ENCODE measurements at places on chromosomes 4 and X.

DNA sequence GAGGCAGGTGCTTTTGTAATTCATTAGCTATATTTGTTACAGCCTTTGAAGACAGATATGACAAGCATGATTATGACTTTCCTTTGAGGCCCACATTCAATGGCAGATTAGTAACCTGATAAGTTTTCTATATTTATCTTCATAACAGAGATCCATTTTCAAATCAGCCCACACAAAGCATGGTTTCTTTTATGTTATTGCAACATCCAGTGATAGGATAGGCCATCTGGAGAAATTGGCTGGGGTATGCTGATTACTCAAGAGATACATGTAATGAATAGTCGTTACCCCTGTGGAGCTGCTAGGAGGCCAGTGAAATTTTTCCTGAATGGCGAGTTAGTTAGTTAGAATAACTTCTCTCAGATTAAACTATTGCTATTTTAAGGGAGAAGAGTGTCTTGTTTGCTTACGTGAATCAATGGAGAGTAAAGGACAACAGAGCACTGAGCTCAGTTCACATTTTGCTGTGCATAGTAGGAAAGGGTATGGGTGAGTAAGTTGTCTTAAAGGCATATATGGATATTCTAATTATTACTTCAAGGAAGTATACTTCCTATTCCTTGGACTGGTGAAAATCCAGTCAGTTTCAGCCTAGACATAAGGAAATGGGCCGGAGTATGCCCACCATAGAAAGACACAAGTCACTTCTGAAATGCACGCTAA, 79.2 kb upstream of the DKK2 start:
- DNase-seq: no peak

DNA sequence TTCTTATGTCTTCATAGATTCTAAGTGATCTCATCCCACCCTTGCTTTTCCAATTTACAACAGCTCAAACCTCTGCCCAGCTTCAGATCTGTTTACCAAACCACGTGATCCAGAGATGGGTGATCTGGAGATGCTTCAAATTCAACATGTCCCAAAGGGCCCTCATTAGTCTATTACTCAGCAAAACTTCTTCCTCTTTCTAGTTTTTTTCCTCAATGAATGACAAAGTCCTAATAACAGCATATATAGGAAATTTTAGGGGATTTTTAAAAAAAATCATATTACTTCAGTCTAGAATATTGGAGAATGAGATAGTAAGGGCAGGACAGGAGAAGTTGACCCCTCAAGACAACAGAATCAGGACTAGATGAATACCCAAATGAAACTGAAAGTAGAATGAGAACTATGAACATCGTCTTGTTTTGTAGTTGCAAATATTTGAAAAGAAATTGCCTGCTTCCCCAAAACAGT, 127.1 kb downstream of the CFAP299 start:
- DNase-seq: no peak

- no peak for DNase-seq
These were observed 288.0 kb upstream of the SFRP2 start for GRCh38 chr4:154076921-154077320.

DNA sequence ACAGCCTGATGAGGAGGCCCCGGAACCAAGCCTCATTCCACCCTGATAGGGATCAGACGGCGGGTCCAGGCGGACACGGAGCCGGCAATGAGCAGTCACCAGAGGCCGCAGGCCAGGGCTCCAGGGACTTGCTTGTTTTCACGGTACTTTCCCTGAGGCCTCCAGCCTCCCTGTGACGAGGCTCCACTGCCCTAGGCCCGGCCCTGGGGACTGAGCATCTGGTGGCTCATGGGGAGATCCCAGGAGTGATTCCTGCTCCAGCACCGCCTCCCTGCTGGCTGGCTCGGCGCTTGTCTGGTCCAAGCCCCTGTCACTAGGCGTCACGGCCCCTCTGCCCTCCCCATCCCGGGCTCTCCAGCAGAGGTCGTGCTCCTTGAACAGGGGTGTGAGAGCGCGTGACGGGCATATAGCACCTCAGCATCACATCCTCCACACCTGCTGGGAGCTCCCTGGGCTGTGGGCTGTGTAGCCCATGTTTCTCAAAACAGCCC, 14.1 kb downstream of the HTRA3 start:
- no peak for DNase-seq

DNA sequence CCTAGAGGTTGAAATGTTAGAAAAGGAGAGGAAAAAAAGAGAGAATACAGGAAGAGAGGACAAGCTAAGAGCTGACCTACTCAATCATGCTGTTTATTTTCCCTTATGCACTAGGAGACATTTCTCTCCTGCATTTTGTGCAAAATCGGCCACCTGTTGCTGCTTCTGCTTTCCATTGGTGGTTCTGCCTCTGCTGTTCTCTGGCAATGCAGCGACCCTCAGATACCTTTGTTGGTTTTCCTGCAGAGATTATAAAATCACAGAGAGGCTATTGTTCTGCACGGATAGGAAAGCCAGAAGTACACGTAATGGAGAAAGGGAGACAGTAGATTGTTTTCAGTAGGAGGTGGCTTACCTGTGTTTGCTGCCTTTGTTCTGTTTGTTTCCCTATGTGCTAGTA, 108.9 kb downstream of the UNC5C start:
- DNase-seq: no peak

DNA sequence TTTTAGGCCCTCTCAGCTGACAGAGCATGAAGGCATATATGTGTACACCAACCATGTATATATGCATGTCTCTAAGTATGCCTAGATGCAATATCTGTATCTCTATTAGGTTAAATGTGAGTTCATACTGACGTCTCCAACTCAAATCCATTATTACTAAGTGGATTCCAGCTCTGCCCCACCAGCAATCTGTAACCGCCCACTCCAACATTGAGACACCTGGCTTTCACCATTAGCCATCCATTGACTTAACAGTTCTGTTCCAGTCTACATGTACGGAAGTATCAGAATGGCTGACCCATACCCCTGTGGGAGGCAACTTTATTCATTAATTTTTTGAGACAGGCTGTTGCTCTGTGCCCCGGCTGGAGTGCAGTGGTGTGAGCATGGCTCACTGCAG, 15.0 kb upstream of the SH3TC1 start:
- no peak for DNase-seq

- DNase-seq: no peak
These were observed 537.3 kb upstream of the RPS6KA3 start for GRCh38 chrX:20803971-20804370.

DNA sequence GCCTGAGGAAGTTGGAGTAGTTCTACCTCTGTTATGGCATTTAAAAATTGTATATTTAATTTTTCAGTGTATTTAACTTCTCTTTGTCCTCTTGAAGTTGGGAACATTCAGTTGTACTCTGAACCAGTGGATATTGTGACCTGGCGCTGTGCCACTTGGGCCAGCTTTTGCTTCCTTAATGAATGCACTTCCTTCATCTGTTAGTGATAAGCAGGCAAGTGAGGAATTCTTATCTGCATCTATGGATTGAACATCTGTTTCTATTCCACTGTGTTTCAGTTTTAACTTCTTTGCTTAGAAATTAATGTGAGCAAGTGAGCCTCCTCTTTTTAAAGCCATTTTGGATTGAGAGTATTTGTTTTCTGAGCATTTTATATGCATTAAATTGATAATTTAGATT, 128.3 kb downstream of the UCHL1 start:
- no peak for DNase-seq

GRCh38 chr4:165715211-165715610, 157.8 kb upstream of the TLL1 start:
- no peak for DNase-seq

DNA sequence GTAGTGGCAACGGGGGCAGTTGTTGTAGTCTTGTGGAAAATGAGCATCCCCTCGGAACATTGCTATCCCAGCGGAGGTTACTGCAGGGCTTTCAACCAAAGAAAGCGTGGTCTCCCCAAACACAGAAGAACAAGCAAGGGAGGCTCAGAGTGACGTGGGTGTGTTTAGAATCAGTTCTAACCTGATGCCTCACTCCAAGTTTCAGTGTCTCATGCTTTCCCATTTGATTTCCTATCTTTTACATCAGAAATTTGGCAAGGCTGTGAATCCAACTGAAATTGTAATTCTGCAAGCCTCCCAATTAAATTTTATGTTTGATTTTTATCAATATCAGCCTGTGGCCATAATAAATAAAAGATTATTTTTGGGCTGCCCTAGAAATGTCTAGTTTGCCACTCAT, 156.1 kb upstream of the LNX1 start:
- no peak for DNase-seq

DNA sequence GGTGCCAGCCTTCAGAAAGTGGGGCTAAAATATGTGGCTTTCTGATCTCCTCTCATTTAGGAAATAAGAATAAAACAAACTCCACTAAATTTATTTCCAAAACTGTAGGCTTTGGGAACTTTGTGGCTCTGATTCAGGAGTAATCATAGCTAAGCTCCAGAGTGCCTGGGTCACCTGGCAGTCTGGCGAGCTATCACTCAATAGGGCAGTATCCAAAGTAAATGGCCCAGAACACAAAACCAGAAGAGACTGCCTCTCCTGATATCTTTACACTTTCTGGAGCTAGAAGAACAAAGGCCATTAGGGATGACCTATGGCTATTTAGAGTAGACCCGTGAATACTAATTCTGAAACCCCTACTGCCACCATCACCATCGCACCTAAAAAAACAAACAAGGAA, 17.0 kb upstream of the PPARGC1A start:
- DNase-seq: no peak

DNA sequence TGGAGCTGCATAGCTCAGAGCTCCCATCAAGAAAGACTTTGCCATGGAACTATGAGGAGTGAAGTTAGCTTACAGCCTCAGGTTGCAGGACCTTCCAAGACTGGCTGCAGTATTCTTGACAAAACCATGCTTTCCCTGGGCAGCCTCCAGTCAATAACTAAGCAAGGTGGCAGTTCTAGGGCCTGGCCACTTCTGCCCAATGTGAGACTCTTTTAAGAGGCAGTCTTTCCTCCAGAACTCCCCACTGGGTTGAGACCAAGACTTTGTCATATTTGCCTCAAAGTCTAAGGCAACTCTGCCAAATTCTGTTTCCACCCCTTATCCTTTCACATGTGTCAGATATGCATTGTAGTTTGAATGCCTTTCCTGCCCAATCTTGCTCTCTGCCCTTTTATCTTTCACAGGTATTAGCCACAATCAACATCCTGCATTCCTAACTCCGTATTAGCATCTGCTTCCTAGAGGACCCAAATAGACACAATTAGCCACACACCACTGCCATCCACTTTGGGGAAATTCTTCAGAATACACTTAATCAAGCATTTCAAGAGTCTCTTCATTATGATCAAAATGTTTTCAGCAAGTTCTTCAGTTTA, 17.7 kb upstream of the SLC25A43 start:
- DNase-seq: no peak

DNA sequence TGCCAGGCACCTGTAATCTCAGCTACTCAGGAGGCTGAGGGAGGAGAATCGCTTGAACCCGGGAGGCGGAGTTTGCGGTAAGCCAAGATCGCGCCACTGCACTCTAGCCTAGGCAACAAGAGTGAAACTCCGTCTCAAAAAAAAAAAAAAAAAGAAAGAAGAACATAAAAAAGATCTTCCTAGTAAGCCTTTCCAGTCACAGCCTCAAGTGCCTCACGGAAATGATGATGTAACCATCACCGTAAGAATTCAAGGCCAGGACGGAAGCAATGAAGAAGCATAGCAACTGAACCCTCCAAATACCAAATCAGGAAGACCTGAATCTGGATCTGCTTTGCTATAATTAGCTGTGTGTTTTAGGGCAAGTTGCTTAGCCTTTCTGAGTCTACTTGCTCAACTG, 28.8 kb downstream of the RBM47 start:
- DNase-seq: no peak

DNA sequence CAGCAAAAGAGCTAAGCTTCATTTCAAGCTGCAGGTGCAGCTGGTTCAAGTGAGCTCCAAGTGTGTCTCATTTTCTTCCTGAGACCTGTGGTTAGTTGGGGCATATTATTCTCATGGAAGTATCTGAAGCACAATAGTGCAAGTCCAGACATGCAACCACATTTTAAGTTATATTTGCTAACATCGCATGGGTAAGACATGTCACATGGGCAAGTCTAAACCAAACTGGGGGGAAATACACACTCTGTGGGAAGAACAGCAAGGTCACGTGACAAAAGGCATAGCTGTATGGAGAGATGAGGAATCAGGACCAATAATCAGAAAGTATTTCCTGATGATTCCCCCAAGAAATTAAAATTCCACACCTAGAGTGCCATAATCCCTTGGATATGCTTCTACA, 94.9 kb upstream of the NDP start:
- DNase-seq: no peak

DNA sequence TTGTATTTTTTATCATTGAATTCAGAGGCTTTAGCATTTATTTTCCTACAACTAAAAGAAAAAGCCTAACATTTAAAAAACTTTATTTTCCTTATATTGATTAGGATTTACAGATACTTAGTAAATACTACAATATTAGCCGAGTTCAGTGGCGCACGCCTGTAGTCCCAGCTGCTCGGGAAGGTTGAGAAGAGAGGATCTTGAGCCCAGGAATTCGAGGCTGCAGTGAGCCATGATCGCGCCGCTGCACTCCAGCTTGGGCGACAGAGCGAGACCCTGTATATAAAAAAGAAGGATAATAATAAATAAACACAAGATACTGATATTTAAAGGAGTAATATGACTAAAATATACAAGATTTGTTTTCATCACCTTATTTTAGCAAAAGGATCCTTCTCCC, 681 bp upstream of the UPF3B start:
- DNase-seq: no peak

DNA sequence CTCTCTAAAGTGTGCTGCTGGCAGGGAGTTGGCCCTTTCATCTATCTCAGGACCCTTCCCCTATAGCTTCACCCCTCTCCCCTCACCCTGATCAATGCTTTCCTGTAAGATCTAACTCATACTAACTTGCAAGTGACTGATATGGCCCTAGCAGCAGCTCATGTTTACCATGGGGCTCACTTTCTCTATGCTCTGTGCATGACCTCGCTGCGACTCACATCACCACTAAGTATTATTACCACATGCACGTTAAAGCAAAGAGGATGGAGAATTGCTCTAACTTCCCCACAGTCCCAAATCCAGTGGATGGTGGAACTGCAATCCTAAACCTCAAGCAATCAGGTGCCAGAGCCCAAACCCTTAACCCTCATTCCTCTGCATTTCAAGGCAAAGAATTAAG, 626.6 kb downstream of the MID1IP1 start:
- no peak for DNase-seq

GRCh38 chr4:15144967-15145295, 142.7 kb downstream of the CPEB2 start:
- no peak for DNase-seq

- DNase-seq: no peak
These were observed 399.7 kb downstream of the PABPC4L start for GRCh38 chr4:133801883-133802282.

GRCh38 chr4:152828122-152828521, 48.4 kb downstream of the ARFIP1 start:
- DNase-seq: no peak

GRCh38 chrX:147917700-147918695, 6.3 kb downstream of the FMR1 start:
- no peak for DNase-seq

DNA sequence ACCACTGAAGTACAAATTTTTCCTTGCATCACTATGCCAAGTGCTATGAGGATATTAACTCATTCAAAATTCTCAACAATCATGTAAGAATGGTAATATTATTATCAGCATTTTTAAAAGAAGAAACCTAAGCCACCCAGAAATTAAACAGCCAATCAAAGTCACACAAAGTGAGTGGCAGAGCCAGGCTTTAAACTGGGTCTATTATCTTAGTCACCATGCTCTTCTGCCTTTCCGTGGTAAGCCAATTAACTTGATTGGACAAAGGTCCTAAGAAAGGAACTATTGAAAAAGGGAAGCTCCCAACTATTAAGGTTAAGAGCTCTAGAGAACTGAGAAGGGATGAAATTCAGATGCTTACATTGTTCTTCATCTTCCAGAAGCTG, 111.5 kb downstream of the ASB9 start:
- DNase-seq: no peak
